ENCODE measurements at places on chromosomes 5 and 9.

- peak; percentile 39 for DNase-seq
These were observed 24.8 kb upstream of the OTP start for GRCh38 chr5:77663090-77663863.

GRCh38 chr5:43197535-43197934 lies 5.5 kb downstream of the NIM1K start:
- DNase-seq = no peak

DNA sequence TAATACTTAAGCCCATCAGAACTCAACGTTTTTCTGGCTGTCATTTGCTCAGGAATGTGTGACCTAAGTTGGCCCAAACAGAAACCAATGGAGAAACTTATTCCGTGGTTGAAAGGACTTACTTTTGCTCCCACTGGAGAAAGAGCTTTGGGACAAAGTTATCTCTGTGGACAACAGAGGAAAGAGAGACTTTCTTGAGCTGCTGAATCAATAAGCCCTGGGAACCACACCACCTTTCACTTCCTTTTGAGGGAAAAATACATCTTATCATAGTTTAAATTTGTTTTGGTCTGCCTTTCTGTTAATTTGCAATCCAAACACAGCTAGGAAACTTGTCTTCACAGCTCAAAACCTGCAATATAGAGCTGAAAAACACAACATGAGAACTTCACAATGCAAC lies 62.8 kb upstream of the VCAN start:
- no peak for DNase-seq

DNA sequence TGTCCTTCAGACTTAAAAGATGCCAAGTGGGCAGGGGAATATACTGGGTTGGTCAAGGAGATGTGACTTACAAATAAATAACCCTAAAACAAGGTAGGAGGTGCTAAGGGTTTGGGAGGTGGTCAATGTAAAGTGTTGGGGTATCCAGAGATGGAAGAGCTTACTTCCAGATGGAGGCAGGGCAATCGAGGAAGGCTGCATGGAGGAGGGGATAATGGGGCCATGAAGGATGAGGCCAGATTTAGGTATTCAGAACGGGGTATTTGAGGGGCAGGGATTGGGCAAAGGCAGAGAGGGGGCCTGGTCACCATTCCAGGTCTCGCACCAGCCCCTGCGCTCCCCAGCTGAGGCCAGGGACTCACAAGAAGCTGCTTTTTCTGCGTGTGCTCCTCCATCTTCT lies 57.9 kb upstream of the FBXW11 start:
- DNase-seq = no peak

DNA sequence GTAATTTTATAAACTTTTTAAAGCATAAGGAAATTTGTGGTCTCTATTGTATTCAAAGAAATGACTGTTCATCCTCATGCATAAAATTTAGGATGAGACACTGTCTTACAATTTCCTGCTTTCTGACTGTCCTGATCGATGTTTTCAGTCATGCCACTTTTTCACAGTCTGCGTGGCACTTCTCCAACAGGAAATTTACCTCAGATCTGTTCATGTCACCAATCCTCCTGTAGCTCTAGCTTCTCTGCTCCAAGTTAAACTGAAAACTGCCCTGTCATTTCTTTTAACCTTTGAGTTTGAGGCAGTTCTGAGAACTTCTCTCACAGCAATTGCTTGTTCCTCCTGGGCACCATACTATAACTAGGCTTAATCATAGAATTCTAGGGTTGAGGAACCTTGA lies 455.1 kb downstream of the EFNA5 start:
- DNase-seq = no peak

DNA sequence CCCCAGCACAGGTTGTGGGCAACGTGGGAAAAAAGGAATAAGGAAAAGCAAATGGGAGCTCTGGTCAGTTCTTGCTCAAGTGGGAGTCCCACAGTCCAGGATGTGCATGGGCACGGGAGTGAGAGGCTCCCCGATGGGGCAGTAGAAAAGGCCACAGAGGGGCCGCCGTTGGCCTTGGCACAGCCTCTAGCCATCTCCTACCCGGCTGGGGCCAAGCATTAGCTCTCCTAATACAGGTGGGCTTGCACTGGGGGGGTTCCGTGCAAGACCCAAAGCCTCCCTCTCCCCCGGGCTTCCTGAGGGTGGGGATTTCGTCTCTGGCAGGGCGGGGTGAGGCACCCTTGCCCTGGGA lies 212.2 kb upstream of the MVB12B start:
- DNase-seq = no peak

GRCh38 chr5:111954516-111955395 lies 197.8 kb upstream of the NREP start:
- DNase-seq = peak; percentile 62

GRCh38 chr5:179312557-179313235 lies 32.6 kb downstream of the ADAMTS2 start:
- peak; percentile 24 for DNase-seq

DNA sequence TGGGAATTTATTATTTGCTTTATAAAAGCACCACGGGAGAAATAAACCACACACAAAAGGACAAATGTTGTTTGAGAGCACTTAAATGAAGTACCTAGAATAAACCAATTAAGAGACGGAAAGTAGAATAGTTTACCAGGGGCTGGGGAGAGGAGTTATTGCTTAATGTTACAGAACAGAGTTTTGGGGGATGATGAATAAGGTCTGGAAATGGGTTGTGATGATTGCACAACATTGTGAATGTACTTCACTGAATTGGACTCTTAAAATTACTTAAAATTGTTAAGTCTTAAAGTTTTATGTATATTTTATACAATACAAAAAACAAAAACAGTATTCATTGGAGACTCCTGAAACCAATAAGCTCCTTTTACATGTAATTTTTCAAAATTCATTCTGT lies 1.5 kb downstream of the ZBTB43 start:
- peak; percentile 87 for DNase-seq

- peak; percentile 64 for DNase-seq
These were observed 4.3 kb upstream of the DHFR start for GRCh38 chr5:80659106-80659505.

- DNase-seq = no peak
These were observed at the start of gene GRK6 for GRCh38 chr5:177426566-177427210. Gene GRK6, plus strand, starts transcription at chr5:177426676. Its CDS starts 170 bp downstream, at chr5:177426846.

DNA sequence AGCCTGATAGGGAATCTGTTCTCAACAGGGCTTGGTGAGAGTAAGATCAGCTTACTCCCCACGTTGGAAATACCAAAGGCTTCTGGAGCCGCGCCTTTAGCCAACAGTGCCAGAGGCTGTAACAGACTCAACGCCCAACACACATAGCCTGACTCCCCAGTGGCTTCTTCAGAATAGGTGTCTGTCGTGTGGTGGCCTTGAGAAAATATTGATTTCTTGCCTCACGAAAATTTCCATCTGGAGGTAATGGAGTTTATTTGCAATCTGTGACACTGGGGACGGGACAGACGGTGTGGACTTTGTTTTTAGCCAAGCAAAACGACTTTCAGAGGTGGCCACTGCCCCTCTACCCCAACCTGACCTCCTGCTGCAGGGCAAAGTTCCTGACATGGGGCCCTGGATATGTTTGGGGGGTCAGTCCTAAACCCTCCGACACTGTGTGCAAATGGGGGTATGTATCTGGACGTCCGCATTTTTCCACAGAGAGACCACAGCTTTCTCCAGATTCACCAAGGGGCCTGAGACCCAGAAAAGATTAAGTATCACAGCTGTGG lies 189.3 kb downstream of the CDK5RAP2 start:
- DNase-seq = no peak

- no peak for DNase-seq
These were observed 8.7 kb downstream of the GARIN3 start for GRCh38 chr5:157157293-157157891.

DNA sequence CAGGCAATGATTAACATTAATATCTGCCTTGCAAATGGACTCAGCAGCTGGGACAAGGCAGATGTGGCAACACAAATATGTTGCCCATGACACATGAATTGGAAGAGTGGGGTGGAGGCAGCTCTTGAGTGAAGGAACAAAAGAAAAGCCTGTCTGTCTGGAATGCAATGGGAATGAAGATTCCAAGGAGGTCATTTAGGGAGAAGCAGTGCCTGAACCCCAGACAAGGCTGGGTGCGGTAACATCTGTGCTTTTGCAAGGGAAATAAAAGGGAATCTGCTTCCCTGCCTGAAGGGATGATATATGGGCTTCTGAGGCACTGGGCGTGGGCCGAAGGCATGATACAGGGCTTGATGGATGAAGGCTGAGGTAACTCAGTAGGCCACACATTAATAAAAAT lies 94.1 kb upstream of the TRIM32 start:
- DNase-seq = no peak

DNA sequence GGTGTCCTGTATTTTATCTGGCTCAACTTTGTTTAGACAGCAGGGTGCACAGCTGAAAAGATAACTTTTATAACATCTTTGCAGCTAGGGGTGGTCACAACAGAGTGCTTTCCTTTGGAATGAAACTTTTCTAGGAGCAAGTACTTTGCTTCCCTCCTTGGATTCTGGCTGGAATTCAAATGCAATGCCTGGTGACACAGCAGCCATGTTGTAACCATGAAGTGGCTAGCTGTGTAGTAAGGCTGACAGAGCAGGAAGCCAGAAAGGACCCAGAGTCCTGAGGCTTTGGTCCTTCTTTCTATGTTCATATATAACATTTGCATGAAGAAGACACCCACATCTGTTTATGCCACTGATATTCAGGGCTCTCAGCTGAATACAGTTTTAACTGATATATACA lies 48.1 kb downstream of the TENT4A start:
- DNase-seq = no peak

DNA sequence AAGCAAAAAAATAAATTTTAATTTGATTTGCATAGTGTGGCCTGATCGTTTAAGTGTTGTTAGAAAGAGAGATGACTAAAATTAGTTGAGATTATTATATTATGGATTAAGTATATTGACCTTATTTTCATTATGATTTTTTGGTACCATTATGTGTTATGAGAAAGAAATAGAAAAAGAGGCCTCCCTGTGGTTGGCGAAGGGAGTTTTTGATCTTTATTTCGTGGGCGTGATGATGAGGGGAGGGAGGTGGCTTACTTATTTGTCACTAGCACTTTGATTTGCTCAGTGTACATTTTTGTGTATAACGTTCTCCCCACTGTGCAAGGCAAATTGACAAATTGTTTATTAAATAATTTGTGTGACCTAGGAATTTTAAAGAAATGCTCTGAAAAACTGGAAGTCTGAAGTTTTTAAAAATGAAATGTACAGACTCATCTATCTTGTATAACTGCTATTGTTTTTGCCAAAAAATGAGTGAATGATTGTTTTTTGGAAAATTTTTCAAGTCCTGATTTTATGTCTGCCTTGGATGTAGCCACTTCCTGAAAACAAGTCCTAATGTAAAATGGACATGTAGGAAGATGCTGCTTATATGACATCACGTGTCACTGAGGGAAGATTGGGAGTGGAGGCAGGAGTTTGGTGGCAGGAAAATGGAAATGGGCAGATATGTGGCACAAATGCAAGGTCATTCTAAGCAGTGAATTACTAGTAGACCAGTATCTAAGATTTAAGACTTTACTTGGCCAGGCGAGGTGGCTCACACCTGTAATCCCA lies 3.0 kb downstream of the DAPK1 start:
- peak; percentile 31 for DNase-seq

DNA sequence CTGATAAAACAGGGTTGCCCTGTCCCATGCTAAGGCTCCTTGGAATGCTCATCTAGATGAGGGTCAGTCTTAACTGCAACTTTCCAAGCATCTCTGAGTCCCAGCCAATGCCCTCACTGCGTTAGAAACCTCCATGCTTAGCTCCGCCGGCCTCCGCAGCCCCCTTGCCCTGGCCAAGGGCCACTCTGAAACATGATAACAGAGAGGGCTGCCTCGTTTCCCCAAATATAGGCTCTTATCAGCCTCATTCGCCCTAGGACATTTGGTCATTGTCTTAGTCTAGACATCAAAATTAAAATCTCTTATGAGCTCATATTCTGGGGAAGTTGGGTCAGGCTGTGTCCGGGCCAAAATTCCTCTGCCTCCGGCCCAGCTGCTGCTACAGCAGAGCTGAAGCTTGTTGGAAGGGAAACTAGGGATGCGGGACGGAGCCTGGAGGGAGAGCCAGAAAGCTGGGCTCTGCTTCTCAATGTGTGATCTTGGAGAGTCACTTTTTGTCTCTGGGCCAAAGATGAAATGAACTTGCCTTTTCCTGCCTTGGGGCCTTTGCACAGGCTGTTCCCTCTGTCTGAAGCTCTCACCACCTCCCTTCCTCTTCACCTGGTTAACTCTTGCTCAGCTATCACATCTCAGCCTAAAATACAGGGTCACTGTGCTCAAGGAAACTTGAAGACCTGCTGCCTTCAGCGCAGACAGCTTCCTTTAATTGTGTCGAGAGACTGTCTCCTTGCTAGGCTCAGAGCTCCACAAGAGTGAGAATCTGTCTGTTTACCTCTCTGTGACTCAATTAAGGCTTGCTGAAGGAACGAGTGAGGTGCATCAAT lies 191.3 kb downstream of the RGS3 start:
- DNase-seq = no peak

DNA sequence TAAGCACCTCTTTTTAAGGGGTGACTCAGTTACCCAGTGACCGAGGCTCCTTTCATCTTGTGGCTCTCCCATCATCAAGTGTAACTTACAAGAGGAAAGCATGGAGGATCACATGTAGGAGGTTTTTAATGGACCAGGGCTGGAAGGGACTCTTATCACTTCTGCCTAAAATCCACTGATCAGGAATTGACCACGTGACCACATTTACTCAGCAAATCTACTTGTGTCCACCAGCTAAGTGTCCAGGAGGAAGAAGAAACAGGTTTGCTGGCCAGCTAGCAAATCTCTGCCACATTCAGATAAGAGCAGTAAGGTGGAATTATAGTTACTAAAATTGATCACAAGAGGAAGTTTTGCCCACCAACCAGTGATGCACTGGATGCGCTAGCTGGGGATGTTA lies 486.0 kb downstream of the ENC1 start:
- DNase-seq = no peak

DNA sequence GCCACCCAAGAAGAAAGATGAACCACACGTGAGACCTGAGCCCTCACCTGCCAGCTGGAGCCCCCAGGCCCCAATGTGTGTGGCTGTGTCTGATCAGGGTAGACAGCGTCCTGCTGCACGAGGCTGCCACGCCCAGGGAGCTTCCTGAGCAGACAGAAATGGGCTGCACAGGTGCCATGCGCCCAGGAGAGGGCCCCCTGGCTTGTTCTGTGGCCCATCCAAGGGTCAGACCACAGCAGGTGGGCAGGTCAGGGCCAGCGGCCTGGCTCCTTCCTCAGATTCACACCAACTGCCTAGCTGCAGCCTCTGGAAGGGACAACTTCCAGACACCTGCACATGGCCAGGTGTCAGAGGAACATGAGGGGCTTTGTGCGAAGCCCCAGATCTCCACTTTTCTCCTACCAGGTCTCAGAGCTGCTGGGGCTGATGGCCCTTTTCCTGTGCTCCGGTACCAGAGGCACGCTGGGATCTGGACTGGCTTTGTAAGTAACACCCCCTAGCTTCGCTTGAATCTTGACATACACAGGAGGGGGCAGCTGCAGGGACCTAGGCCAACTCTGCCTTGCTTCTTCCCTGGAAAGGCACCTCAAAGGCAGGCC lies 10.8 kb downstream of the SARDH start:
- DNase-seq = no peak

DNA sequence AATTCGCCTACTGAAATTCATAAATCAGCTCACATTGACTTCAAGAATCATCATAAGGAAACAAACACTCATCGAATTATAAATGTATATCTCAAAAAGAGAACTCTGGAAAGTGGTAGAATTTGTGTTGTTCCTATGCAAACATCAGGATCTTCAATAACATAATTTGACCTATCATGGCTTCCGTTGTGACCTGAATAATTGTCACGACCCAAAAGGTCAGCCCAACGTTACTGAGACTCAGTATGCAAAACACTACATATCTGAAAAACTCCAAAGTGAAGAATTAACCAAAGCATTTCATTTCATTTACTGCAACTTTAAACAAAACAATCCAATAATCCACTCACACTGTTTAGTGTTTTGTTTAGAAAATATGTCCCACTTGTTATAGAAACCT lies 1.2 kb downstream of the RAPGEF6 start:
- DNase-seq = no peak

GRCh38 chr9:38765101-38765500 lies 45.2 kb upstream of the FAM240B start:
- no peak for DNase-seq
